ENCODE measurements at places on chromosomes 12 and 14. TPM values are rescaled to one million over a fixed set of nuclear protein-coding genes. Genes with fewer than 3 reads are reported as not detected.

KCNMB4 gene
- total RNA-seq, result 9.2 TPM

NANOG gene
- total RNA-seq, result not detected

PRH2 gene
- total RNA-seq, result not detected

NEUROD4 gene
- not detected for total RNA-seq

MYH6 gene
- not detected for total RNA-seq

TMEM106C gene
- total RNA-seq, result 29.6 TPM
